CD4-positive, alpha-beta T cell (primary cell): ENCODE measurements at places on chromosomes 2 and 18. TPM values are rescaled to one million over a fixed set of nuclear protein-coding genes. Genes with fewer than 3 reads are reported as not detected.

The ADD2 gene
- total RNA-seq: 6.4 TPM

The MC2R gene
- not detected for total RNA-seq

The MAP3K19 gene
- not detected for total RNA-seq

The SPDYA gene
- 12.8 TPM for total RNA-seq

The FOXI3 gene
- not detected for total RNA-seq

The TMEM37 gene
- total RNA-seq: not detected

The SERPINE2 gene
- total RNA-seq: 5.1 TPM
